ENCODE measurements at places on chromosomes 12 and 14. TPM values are rescaled to one million over a fixed set of nuclear protein-coding genes. Genes with fewer than 3 reads are reported as not detected.
A peak's percentile ranks its signal among the peaks of the same experiment; 100 is the strongest.

DNA sequence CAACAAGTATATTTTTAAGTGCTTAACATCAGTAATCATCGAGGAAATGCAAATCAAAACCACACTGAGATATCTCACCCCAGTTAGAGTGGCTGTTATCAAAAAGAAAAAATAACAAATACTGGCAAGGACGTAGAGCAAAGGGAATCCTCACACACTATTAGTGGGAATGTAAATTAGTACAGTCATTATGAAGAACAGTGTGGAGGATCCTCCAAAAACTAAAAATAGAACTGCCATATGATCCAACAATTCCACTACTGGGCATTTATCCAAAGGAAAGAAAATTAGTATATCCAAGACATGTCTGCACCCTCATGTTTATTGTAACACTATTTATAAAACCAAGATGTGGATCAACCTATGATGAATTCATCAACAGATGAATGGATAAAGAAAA, 149.0 kb upstream of the PWP1 start:
- no peak for DNase-seq

ADAMTS20 gene
- total RNA-seq, result not detected

- DNase-seq, result no peak
These were observed 117.5 kb downstream of the DAAM1 start for GRCh38 chr14:59305836-59306555.

WNT1 gene
- not detected for total RNA-seq

DNA sequence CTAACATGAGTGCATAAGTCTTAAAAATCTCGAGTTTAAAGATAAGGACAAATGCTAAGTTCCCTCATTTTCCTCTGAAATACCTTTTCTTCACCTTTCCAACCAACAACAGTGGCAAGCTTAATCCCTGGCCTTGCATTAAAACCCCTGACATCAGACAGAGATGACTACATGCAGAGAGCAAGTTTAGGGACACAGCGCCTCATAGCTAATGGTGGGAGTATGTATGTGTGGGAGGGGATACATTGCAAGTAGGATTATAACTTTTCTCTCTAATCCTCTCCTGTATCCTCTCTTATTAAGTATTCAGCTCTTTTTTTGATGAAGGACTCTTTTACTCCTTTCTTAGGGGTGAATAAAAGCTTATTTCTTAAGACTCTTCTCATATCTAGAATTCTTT, 547.1 kb downstream of the CCER1 start:
- no peak for DNase-seq

SART3 gene
- total RNA-seq, result 49.3 TPM

GRCh38 chr14:57244106-57244505, 24.6 kb downstream of the EXOC5 start:
- DNase-seq, result no peak

DNA sequence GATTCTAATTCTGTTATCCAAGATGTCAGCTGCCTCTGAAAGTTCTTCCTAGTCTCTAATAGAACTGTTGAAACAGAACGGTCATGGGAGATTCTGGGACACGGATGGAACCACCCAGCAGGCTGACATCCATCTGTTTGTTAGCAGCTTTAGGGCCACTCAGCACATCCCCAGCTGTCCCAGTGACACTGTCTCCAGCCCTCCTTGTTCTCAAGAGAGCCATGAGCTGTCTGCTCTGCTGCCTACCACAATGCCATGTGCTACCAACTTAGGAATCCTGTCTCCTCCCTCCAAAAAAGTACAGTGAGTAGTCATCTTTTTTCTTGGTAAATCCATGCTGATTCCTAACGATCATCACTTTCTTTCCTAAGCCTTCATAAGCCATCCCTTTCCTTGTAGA, 130.5 kb downstream of the ZFP36L1 start:
- no peak for DNase-seq

DNA sequence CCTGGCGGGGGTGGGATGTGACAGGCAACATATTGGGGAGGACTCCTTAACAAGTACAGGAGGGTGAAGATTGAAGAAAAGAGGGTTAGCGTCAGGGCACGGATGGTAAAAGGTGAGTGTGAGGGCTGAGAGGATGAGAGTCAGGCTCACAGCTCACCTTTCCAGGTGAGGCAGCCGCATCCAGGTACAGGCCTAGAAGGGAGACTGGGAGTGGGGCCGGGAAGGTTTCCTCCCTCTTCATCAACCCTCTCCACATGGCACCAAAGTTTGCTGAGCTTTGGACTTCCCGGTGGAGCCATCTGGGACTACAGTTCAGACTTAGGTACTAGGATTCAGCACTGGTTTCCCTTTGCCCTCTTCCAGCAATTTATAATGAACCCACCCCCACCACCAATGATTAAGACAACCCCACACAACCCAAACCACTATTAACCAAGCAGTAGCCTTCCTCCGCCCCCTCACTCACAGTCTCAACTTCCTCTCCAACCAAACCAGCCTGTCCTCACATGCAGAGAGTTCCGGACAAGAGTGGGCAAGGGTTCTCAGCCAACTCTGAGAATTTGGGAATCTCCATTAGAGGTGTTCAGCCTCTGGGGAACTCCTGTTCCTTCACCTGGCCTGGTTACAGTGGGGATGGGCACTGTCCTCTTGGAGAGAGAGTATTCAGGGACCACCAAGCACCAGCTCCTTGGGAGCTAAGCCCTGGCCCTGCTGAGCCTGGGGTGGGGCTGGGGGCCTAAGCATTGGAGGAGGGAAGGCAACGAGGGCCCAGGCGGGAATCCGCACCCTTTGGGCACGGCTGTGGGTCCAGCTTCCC, 2.4 kb upstream of the HOXC4 start:
- DNase-seq, result no peak

- no peak for DNase-seq
These were observed 17.8 kb downstream of the SINHCAF start for GRCh38 chr12:31308116-31308515.

GRCh38 chr14:77347751-77348150, 26.9 kb downstream of the GSTZ1 start:
- DNase-seq, result no peak

DNA sequence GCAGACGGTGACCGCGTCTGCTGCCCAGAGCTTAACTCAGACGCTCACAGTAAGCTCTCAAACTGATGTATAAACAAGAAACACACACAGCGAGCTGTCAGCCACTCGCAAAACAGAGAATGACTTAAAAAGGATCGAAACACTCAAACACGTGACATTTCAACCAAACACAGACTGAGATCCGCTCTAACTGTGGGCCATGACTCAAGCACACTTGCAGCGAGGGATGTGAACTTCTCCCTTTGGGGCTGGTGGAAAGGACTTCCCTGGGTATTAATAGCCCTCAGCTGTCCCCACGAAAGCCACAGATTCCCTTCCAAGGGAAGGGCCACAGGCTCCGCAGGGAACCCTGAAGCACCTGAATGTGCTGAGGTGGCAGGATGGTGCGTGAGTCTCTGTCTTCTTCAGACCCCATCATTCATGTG, 29.1 kb downstream of the CCDC88C start:
- peak; percentile 31 for DNase-seq

DNA sequence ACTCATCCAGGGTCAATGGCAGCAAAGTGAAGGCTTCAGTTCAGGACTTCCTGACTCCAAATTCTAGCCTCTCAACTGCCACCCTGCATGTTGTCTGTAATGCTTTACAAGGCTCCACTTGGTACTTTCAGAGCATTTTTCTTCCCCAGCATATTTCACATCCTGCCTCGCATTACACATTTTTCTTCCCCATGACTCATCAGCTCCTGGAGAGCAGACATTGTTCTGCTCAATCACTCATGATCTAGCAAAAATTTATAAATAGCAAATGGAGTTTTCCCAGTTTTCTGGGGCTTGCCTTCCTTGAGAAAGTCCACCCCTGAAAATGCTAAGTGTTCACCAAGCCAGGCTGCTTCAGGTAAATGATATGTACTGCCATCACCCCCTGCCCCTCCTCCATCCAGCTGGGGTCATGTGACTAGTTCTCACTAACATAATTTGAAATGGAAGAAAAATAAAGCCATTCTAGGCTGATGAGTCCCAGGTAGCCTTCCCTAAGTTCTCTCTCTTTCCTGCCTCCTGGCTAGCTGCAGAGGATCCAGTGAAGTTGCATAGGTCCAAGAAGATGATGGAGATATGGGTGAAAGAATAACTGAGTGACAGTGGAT, 69.4 kb downstream of the ARMH4 start:
- DNase-seq, result no peak

GRCh38 chr12:2892246-2892645, 1.6 kb downstream of the TULP3 start:
- no peak for DNase-seq

PRH2 gene
- total RNA-seq, result not detected

DNA sequence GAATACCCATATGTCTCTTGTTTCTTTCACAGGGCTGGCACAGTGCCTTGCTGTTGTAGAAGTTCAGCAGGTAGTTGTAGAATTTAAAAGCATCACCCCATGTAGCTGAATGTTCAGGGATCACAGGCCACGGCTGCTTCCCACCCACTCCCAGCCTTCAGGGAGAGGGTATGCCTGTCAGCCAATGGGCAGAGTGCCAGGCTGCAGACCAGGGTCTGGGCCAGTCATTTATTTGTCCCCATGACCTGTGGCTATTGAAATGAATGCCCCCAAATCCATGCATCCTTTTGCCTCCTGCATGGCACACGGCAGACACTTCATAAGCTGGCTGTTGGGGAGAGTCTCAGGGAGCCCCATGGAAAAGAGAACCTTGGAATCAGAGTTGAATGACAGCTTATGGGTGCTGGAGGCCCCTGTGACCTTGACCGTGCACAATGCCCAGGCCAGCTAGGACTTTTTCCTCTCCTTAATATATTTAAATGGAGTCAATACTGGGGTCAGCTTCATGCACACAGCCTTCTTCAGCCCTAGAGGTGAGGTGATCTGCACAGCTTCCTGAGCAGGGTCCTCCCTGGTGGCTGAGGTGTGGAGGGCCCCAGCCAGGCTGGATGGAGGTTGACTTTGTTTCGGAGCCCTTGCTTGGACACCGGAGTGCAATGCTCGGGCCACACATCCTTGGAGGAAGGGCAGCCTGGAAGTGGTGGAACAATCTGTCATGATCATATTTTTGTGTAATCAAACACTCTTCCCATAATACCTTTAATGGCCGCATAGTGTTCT, 45.3 kb downstream of the PRMT8 start:
- no peak for DNase-seq

SMOC1 gene
- 5.6 TPM for total RNA-seq

CTSG gene
- total RNA-seq, result 26.1 TPM

DNA sequence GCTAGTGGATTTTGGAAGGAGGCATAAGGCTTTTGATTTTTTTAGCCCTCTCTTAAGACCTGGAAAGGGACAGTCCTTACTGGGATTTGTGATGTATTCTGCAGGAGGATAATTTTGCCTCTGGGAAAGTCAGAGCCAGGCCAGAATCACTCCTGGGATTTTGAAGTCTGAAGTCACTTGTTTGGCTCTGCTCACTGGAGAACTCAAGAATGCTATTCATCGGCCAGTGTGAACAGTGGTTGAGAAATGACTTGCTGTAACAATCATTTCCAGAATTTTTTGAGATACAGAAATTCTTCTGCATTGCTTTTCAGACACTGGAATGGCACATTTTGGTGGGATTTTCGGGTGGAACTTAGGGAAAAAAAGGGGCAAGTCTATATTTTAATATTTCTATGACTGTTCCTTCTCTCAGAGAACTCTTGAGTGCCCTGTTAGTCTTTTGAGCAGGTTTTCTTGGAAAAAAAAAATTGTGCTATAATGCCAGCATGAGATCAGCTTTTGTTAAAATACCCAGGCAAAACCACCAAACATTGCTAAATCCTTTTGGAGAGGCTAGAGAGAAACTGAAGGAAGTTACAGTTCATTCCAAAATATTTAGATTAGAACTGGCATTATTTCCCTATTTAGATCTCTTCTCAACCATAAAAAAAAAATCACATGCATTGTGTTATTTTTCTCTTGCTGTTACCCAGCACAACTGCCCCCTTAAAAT, 26.1 kb upstream of the BHLHE41 start:
- no peak for DNase-seq

KRT75 gene
- not detected for total RNA-seq

DNA sequence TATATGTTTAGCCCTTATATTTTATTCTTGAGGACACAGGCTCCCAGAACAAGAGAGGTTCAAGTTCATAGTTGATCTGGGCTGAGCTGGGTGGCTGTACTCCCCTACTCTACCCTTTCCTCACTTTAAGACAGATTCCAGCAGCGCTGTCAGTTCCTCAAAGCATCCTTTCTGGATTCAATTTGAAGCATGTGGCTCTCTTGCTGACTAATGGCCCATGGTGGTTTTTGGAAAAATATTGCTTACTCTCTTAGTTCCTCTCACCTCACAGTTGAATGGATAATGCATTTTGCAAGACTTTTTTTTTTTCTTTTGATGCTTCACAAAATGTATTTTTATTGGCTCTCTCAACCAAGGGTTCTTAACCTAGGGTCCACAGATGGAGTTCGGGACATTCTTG, 4.1 kb downstream of the PELI2 start:
- DNase-seq, result no peak

DNA sequence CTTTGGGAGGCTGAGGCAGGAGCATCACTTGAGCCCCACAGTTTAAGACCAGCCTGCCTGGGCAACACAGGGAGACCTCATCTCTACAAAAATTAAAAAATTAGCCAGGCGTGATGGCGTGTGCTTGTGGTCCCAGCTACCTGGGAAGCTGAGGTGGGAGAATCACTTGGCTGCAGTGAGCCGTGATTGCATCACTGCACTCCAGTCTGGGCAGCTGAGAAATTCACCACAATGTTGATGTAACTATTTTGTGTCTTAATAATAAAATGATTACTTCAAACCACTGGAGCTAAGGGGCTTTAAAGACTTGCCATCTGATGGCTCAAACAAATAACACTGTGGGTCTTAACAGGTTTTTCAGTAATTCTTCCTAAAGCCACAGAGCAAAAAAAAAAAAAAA, 10.8 kb downstream of the ERH start:
- no peak for DNase-seq
